ENCODE measurements at places on chromosomes 5 and 9.

- no peaks in the 10 kb centered on the region for H3K27me3 ChIP-seq
- no peak overlapping the region for H3K4me3 ChIP-seq
- peaks cover 19% of the 10 kb centered on the region for H3K4me1 ChIP-seq
- DNase-seq: no peak
Measured at GRCh38 chr9:133523106-133523505, 1.7 kb downstream of the MYMK start.

DNA sequence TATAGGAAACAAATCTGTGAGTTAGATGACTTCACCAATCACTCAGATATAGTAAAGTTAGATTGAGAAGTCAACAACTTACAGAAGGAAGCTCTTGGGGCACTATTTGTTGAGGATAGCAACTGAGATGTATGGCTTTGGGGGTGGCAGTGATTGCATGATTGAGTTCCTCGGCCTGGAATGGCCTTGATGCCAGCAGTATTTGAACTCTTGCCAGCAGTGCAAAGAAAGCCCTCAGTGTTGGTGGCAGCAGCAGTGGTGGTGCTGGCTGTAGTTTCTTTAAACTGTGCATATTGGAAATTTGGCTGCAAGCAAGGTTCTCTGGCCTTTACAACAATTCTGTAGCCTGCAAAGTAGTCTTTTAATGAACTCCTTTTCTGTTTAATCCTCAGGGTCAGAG, 41.4 kb upstream of the PJA2 start:
- H3K4me3 ChIP-seq: no peak overlapping the region
- H3K36me3 ChIP-seq: no peaks in the 10 kb centered on the region
- H3K27me3 ChIP-seq: no peaks in the 10 kb centered on the region
- DNase-seq: no peak
- H3K27ac ChIP-seq: no peak overlapping the region

DNA sequence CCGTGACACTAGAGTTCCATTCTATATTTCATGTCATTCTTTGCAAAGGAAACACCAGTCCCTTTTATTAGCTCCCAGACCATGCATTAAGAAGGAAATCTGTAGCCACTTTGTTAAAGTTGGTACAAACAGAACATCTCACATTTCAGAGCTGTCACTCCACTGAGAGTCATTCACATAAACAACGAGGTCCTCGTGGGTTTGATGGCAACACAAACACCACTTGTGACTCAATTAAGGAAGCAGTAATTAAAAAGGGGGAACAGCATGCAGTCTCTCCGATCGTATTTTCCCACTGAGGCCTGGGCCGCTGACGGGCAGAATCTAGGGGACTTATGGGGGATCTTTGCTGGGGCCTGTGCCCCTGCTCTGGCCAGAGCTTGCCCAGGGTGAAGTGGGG, 94.2 kb upstream of the ZNF618 start:
- DNase-seq: no peak
- H3K27me3 ChIP-seq: no peaks in the 10 kb centered on the region
- H3K4me3 ChIP-seq: no peak overlapping the region
- H3K27ac ChIP-seq: no peak overlapping the region

- no peak for DNase-seq
- H3K27me3 ChIP-seq: no peaks in the 10 kb centered on the region
- H3K36me3 ChIP-seq: no peaks in the 10 kb centered on the region
- H3K4me1 ChIP-seq: no peaks in the 10 kb centered on the region
- H3K27ac ChIP-seq: no peak overlapping the region
Measured at GRCh38 chr5:112787896-112788295, 50.2 kb downstream of the APC start.

- no peaks in the 10 kb centered on the region for H3K36me3 ChIP-seq
- no peak overlapping the region for H3K27ac ChIP-seq
- no peak overlapping the region for H3K4me3 ChIP-seq
- no peaks in the 10 kb centered on the region for H3K27me3 ChIP-seq
Measured at GRCh38 chr9:77945798-77946197, 85.8 kb downstream of the GNAQ start.

DNA sequence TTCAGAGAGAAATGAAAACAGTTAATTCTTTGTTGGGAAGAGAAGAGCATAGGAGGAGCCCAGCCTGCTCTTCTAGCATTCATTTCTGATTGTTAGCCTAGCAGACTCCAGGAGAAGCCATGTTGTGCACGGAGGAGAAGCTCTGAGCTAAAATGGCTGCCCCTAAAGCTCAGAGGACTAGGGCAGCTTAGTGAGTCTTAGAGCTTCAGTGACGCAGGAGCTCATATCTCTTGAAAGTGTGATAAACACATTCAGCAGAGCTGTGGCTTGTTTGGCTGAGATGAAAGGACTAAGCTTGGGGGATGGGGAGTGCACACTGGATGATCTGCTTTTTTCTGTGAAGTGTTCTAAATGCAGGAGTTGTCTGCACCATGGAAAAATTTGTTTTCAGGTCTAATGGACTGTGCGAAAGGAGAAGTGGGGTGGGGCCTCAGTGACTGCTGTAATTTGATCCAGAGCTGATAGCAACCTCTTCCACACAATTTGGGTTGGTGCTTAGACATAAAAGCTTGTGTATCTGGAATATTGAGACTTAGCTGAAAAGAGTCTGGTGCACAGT, 58.5 kb downstream of the ZNF462 start:
- peaks cover 5% of the 10 kb centered on the region for H3K36me3 ChIP-seq
- no peak overlapping the region for H3K27ac ChIP-seq
- H3K27me3 ChIP-seq: no peaks in the 10 kb centered on the region
- H3K4me1 ChIP-seq: peaks cover 6% of the 10 kb centered on the region

All from mesendoderm (in vitro differentiated cells).